ENCODE measurements at places on chromosomes 6 and 20. TPM values are rescaled to one million over a fixed set of nuclear protein-coding genes. Genes with fewer than 3 reads are reported as not detected.

DNA sequence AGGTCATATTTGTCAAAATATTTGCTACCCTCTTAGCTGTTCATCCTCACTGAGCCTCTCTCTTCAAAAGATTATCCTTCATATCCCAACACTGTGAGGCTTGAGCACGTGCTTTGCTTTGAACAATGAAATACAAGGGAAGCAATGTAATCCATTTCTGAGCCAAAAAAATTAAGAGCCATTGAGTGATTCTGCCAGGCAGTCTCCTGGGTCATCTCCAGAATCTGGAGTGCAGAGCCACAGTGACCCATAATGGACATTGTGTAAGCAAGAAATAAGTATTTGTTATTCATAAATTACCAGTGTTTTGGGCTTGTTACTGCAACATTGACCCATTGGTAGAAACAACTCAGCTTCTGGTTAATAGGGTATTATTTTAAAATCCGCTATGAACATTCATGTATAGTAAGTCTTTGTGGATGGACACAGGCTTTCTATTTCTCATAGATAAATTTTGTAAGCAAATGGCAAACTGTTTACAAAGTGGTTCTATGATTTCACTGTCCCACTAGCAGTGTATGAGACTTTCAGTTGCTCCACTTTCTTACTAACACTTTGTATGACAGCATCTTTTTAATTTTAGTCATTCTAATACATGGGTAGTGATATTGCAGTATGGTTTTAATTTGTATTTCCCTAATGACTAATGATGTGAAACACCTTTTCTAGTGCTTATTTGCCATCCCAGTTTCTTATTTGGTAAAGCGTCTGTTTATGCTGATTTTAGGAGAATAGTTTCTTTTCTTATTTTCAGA is 358.2 kb downstream of the PLCB1 start:
- H3K36me3 ChIP-seq, result no peaks in the 10 kb centered on the region
- H3K4me1 ChIP-seq, result no peaks in the 10 kb centered on the region
- no peaks in the 10 kb centered on the region for H3K27me3 ChIP-seq
- DNase-seq, result no peak

GRCh38 chr20:44463466-44463865 is 12.2 kb upstream of the TTPAL start:
- DNase-seq, result no peak
- no peaks in the 10 kb centered on the region for H3K36me3 ChIP-seq
- H3K27me3 ChIP-seq, result peaks cover 2% of the 10 kb centered on the region
- no peaks in the 10 kb centered on the region for H3K4me1 ChIP-seq
- H3K4me3 ChIP-seq, result no peak overlapping the region
- H3K27ac ChIP-seq, result no peak overlapping the region

- H3K36me3 ChIP-seq, result peaks cover 27% of the 10 kb centered on the region
- no peak for DNase-seq
- H3K27ac ChIP-seq, result peak overlapping the region; percentile 6
- H3K4me1 ChIP-seq, result peaks cover 12% of the 10 kb centered on the region
- peak overlapping the region; percentile 81 for H3K4me3 ChIP-seq
- H3K27me3 ChIP-seq, result no peaks in the 10 kb centered on the region
Measured at GRCh38 chr6:73644941-73645591, 8.7 kb downstream of the SLC17A5 start.

- no peaks in the 10 kb centered on the region for H3K4me1 ChIP-seq
- DNase-seq, result no peak
- H3K27me3 ChIP-seq, result no peaks in the 10 kb centered on the region
- no peak overlapping the region for H3K27ac ChIP-seq
- H3K4me3 ChIP-seq, result no peak overlapping the region
Measured at GRCh38 chr6:157144859-157145568, 178.3 kb downstream of the TMEM242 start.

DNA sequence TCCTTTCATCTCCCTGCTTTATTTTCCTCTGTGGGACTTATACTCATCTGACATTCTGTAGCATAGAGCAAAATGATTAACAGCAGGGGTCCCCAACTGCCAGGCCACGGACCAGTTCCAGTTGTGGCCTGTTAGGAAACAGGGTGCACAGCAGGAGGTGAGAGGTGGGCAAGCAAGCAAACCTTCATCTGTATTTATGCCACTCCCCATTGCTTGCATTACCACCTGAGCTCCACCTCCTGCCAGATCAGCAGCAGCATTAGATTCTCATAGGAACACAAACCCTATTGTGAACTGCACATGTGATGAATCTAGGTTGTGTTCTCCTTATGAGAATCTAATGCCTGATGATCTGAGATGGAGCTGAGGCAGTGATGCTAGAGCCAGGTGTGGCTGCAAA is 130.5 kb upstream of the SLC24A3 start:
- H3K36me3 ChIP-seq, result no peaks in the 10 kb centered on the region
- DNase-seq, result no peak

DNA sequence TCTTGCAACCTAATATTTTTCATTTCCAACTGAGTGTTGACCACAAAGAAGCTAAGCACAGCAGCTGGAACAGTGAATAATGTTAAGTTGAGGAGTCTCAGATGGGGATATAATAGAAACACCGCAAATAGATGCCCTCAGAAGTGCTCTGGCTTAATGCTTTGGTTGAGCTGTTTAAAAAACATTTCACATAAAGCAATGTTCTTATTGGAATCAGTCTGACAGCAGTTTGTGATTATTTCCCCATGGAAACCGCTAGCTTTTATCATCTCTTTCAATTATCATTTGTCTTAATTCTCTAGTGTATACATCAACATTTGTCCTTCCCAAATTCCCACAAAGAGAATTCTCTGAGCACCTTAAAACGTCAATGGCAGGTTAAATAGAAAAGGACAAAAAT is 30.8 kb downstream of the METTL24 start:
- H3K4me1 ChIP-seq, result no peaks in the 10 kb centered on the region
- no peak overlapping the region for H3K27ac ChIP-seq
- no peaks in the 10 kb centered on the region for H3K36me3 ChIP-seq
- H3K27me3 ChIP-seq, result peaks cover 3% of the 10 kb centered on the region

DNA sequence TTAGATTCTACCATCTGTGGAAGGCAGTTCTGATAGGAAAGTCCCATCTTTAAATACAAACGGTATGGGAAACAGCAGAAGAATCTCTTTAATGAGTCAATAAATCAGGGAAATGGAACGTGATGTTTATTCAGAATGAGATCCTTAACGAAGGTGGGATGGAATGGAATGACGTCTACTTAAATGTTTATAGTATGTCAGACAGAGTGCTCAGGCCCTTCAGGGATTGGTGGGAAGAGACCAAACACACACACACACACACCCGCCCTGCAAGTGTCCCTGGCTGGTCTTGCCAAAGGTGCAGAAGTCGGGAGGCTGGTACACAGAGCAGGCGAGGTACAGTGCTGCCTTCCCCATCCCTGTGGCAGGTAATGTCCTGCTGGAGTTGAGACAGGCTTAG is 164.0 kb downstream of the FARS2 start:
- no peak for DNase-seq
- no peak overlapping the region for H3K4me3 ChIP-seq
- peaks cover 2% of the 10 kb centered on the region for H3K36me3 ChIP-seq
- no peaks in the 10 kb centered on the region for H3K27me3 ChIP-seq
- H3K4me1 ChIP-seq, result peaks cover 2% of the 10 kb centered on the region
- no peak overlapping the region for H3K27ac ChIP-seq

GRCh38 chr6:84415517-84415916 is 188.1 kb upstream of the CEP162 start:
- no peaks in the 10 kb centered on the region for H3K36me3 ChIP-seq
- H3K4me3 ChIP-seq, result no peak overlapping the region
- H3K4me1 ChIP-seq, result no peaks in the 10 kb centered on the region
- H3K27ac ChIP-seq, result no peak overlapping the region
- no peak for DNase-seq

DNA sequence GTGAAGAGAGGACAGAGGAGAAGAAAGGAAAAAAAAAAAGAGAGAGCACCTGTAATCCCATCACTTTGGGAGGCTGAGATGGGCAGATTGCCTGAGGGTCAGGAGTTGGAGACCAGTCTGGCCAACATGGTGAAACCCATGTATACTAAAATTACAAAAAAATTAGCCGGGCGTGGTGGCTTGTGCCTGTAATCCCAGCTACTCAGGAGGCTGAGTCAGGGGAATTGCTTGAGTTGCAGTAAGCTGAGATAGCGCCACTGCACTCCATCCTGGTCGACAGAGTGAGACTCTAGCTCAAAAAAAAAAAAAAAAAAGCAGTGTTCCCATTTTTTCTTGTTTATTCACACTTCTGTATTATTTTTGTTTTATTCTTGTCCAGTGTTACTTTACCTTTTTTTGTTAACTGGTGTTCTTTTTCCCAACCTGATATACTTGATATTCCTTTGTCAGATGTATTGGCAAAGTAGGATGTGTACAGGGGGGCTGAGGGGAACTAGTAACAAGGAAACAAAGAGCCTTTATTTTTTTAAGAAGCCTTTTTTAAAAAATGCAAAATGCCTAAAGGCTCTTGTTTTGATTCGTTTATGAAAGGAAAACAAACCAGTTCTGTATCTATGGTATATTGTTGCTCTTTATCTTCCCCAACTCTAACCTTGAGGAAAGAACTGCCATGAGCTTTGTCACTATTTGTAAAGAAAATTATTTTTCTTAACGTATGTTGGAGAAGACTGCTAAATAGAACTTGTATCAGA is 22.3 kb downstream of the COL19A1 start:
- H3K36me3 ChIP-seq, result no peaks in the 10 kb centered on the region
- DNase-seq, result no peak
- no peaks in the 10 kb centered on the region for H3K27me3 ChIP-seq
- no peak overlapping the region for H3K27ac ChIP-seq
- H3K4me1 ChIP-seq, result no peaks in the 10 kb centered on the region
- H3K4me3 ChIP-seq, result no peak overlapping the region

DNA sequence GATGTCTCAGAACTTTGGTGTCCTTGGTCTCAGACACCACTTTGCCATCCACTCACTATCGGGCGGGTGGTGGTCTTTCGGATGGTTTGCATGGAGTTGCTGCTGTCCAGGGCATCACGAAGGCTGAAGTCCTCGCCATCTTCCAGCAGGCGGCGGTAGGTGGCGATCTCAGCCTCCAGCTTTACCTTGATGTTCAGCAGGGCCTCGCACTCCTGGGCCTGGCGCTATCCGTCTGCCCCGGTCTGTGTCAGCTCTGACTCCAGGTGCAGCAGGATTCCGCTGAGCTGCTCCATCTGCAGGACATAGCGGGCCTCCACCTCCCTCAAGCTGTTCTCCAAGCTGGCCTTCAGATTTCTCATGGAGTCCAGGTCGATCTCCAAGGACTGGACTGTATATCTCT is 36.0 kb downstream of the ZNF311 start:
- H3K27ac ChIP-seq, result no peak overlapping the region
- no peak overlapping the region for H3K4me3 ChIP-seq
- H3K27me3 ChIP-seq, result peaks cover 27% of the 10 kb centered on the region
- DNase-seq, result no peak
- no peaks in the 10 kb centered on the region for H3K36me3 ChIP-seq

- H3K27me3 ChIP-seq, result no peaks in the 10 kb centered on the region
- no peak overlapping the region for H3K27ac ChIP-seq
- peaks cover 10% of the 10 kb centered on the region for H3K36me3 ChIP-seq
- no peak overlapping the region for H3K4me3 ChIP-seq
- H3K4me1 ChIP-seq, result peaks cover 17% of the 10 kb centered on the region
- no peak for DNase-seq
Measured at GRCh38 chr6:37979392-37980221, 160.1 kb downstream of the ZFAND3 start.

DNA sequence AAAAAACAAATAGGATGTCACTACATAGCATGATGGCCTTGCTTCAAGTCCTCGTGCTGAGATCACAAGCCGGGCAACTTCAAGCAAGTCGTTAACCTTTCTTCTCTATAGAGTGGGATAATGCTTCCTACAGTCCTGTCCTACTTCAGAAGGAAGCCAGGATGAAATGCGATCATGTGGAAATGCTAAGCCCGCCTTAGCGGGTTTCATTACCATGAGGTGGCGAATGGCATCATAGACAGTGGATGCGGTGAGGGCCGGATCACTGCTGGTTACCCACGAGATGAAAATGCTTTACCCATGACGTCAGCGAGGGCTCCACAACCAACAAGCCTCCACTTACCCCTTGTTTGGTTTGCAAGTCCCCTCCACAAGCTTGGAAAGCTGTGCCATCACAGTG is 206.4 kb downstream of the TBXT start:
- DNase-seq, result no peak
- H3K27me3 ChIP-seq, result no peaks in the 10 kb centered on the region
- no peaks in the 10 kb centered on the region for H3K4me1 ChIP-seq

DNA sequence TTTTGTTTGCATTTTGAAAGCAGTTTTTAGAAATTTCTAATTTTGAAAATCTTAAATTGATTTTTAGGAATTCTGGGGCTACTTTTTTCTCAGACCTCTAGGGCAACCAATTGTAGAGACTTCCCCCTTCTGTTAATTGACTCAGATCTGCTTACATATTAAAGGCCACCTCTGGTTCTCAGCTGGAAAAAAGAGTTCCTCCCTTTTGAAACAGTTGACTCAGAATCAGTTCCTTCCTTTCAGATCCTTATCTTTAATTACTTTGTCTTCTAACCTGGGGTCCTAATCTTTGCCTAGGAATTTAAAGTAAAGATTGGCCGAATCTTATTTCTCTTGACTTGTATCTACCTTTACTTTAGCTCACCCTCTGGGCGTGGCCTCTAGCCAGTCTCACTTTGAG is 146.8 kb downstream of the LAMA2 start:
- no peak overlapping the region for H3K27ac ChIP-seq
- H3K4me3 ChIP-seq, result no peak overlapping the region
- no peak for DNase-seq
- H3K36me3 ChIP-seq, result no peaks in the 10 kb centered on the region
- no peaks in the 10 kb centered on the region for H3K4me1 ChIP-seq
- H3K27me3 ChIP-seq, result no peaks in the 10 kb centered on the region

GRCh38 chr20:13245250-13245723 is 24.2 kb downstream of the ISM1 start:
- no peaks in the 10 kb centered on the region for H3K27me3 ChIP-seq
- DNase-seq, result no peak
- no peak overlapping the region for H3K27ac ChIP-seq
- H3K4me3 ChIP-seq, result no peak overlapping the region

DNA sequence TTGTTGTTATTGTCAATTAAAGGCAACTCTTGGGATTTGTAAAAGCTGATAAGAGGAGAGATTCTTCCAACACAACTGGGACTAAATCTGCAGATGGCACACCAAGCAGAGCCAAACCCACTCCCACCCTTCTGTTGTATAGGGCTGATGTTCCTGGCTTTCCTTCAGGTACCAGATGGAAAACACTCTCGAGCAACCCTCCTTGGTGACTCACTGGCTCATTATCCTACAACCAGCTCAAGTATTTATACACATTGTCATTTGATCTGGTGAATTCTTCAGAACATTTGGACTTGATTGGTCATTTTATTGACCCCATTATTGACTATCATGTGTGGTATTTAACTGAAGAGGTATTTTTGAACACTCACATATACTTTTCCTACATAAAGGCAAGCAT is 190.3 kb upstream of the PCSK2 start:
- H3K27ac ChIP-seq, result no peak overlapping the region
- DNase-seq, result no peak
- no peak overlapping the region for H3K4me3 ChIP-seq

The RNF217 gene
- 1.2 TPM for total RNA-seq

The GABRR1 gene
- total RNA-seq, result not detected

The COL11A2 gene
- total RNA-seq, result 0.56 TPM

Measured in activated CD4-positive, alpha-beta T cell treated with anti-CD3 and anti-CD28 coated beads, Interleukin-2, amount 10 ng/mL, durations not matched to agents 24 days and 14 days (primary cell).